HT-29 (cell line): ENCODE measurements at places on chromosomes 4 and X.
A peak's percentile ranks its signal among the peaks of the same experiment; 100 is the strongest.

DNA sequence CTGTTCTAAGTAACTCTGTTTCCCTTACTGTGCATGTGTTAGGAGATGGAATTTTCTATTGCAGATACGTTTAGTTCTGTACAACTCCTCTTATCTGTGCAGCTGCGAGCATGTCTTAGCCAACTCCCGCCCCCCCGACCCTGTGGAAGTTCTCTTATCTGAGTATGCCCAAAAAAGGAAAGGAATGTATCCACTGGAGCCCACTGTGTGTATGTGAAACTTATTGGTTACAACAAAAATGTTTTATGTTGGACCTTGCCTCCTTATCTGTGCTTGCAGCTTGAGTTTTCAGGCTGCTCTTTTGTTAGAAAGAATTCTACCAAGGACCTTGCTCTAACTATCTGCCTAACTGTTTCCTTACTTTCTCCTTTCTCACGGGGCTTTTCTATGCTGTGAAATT, 24.2 kb upstream of the DCAF8L2 start:
- DNase-seq = no peak

DNA sequence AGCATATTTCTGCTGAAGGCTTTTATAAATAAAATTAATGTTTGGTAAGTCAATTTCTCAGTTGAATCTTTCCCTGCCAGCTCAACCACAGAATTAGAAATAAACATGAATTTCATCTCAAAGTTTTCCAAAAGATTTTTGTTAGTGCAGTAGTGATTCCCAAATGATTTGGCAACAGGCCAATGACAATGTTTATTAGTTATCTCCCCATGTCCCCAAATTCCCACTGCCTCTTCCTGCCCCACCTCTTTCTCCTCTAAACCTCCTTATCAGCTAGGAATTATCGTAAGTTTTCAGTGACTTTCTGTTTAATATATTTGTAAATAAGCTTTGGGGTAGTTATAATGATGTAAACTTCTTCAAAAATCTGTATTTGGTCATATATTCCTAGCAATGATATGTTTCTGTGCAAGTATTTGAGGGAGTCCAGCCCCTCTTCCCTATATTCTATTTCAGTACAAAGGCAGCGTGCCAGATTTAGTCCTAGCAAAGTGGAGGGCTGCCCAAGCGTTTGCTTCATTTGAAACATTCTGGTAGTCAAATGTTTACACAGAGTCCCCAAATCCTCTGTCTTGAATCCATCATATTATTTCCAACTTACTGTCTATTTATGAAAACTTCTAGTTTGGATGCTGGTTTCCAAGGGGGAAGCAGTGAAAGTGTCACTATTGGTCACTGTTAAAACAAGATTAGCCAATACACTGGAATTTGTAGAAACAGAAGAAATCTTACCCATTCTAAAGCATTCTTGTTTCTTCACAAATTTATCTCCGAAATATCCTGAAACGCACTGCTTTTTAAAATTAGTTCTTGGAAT, 33.7 kb upstream of the ANKRD50 start:
- DNase-seq = no peak

GRCh38 chr4:169846396-169846795, 88.7 kb upstream of the HPF1 start:
- DNase-seq = no peak

- no peak for DNase-seq
These were observed 674 bp upstream of the DIAPH2 start for GRCh38 chrX:96683997-96684338.

GRCh38 chr4:29708473-29708872, 1011.7 kb upstream of the PCDH7 start:
- no peak for DNase-seq

GRCh38 chrX:35665311-35665710, 132.8 kb upstream of the MAGEB16 start:
- no peak for DNase-seq

GRCh38 chr4:89803915-89804314, 33.0 kb downstream of the SNCA start:
- DNase-seq = no peak

DNA sequence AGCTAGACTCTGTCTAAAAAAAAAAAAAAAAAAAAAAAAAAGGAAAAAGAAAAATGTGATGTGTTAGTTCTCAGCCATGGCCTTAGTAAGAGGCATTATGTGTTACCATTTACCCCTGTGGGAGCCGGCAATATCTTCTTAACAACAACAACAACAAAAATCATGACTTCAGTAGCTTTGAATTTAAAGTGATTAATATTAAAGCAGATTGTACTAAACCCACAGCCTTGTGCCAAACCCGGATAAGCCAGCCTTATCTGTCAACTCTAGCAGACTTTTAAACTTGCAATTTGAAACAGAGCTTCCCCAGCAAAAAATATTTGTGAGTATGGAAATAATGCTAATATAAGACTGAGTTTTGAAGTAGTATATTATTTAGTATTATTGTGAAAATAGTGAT, 462.1 kb upstream of the GNPDA2 start:
- DNase-seq = no peak

DNA sequence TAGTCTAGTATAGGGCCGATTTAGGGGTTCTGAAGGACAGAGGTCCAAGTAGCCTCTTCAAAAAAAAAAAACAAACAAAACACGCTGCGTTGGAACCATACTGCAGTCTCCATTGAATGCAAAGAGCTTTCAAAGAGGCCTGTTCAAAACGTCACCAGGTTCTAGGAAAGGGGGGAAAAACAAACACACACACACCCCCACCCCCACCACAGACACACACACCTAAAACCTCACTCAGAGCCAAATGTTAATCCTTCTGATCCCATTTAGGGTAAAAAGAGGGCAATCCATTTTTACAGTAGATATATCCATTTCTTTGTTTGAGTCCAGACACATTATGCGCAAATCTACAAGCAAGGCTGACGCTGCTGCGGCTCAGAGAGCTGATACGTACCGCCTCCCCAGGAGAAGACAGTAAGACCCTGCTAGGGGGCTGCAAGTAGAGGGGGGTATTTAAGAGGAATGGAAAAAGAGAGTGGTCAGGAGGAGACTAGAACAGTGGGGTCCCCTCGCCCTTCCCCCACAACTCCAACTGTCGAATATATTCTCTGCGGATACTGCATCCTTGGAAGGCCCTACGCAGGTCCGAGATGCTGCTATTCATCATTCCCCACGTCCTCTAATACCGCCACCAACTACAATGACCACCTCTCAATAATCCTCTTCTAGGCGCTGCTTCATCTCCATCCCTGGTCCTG, 1.3 kb downstream of the NKRF start:
- no peak for DNase-seq

- DNase-seq = no peak
These were observed 261.0 kb upstream of the NDST3 start for GRCh38 chr4:117773064-117773936.

GRCh38 chr4:108001540-108002135, 11.9 kb downstream of the HADH start:
- no peak for DNase-seq

GRCh38 chr4:79678472-79679202, 270.6 kb upstream of the GK2 start:
- no peak for DNase-seq

GRCh38 chrX:45070116-45071007, 130.3 kb downstream of the DIPK2B start:
- peak; percentile 64 for DNase-seq

GRCh38 chr4:139843641-139844040, 178.0 kb downstream of the MGST2 start:
- no peak for DNase-seq

DNA sequence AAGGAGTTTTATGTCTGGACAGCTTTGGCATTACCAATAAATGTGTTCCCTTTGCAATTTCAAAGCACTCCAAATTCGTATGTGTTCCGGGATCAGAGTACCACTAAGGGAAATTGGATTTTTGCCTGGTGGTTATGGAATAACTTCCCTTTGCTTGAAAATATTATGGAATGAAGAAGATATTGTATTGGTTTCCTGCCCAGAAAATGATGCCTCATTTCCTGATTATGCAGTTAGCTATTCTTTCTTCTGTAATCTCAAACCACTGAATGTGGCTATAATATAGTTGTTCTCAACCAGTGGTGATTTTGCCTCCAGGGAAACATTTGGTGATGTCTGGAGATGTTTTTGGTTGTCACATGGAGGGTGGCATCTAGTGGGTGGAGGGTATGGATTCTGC, 142.9 kb downstream of the PCDH7 start:
- no peak for DNase-seq

GRCh38 chr4:41176340-41176739, 38.0 kb downstream of the APBB2 start:
- no peak for DNase-seq

GRCh38 chr4:71711985-71712348, 71.9 kb downstream of the GC start:
- no peak for DNase-seq

DNA sequence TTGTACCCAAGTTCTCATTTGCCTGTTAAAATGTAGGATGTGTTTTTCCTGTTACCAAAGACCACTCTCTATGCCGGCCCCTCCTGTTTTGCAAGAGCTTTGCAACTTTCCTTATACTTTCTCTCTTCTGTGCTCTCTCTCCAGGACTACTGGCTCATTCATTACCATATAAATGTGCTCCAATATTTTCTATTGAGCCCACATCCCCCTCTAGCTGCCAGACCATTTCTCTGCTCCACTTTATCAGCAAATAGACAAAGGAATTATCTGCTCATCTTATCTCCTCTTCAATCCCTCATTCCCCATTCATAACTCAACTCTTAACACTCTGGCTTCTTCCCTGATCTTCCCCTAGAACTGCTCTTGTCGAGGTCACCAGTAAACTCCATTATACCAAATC, 33.6 kb downstream of the RPGR start:
- peak; percentile 3 for DNase-seq

GRCh38 chr4:25723409-25723808, 67.8 kb downstream of the SLC34A2 start:
- no peak for DNase-seq
